ENCODE measurements at places on chromosomes 1 and 21.

- DNase-seq, result no peak
These were observed 44.5 kb upstream of the DISP3 start for GRCh38 chr1:11434501-11434900.

GRCh38 chr1:182570611-182570970, 18.5 kb downstream of the RNASEL start:
- DNase-seq, result no peak

- DNase-seq, result no peak
These were observed 15.5 kb downstream of the LRIF1 start for GRCh38 chr1:110948038-110948810.

DNA sequence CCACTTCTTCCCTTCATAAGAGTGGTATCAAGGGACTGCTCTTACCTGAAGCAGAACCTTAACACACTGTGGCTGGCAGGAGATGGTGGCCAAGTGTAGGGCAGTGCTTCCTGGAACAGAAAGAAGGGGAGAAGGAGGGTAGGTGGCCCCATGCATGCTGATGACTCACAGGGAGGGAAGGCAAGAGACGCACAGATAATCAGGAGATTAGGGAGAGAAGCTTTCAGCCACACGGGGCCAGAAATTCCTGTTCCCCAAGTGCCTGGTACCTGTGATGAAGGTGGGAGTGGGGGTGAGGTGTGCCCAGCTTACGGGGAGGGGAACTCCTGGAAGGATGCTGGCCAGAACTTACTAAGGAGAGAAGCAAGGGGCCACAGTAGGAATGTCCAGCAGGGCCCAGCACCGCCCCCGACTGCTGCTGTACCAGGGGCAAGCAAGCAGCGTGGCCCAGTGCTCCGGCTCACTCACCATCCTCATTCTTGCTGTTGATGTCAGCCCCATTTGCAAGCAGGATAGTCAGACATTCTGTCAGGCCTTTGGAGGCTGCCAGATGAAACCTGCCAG, 7.7 kb downstream of the ANKRD35 start:
- no peak for DNase-seq

DNA sequence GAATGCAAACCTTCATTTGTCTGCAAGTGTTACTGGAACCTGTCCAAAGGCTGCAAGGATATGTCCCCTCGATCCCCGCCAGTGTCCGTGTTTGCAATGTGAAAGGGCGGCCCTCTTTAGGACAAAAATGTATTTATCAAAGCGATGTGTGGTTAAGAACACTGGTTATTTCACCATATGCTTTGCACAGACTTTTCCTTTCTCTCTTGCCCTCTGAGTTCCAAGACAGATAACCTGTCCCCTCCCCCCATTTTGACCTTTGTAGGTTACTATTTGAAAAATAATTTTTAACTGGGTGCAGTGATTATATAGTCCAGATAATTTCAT, 1.8 kb downstream of the CHRM3 start:
- no peak for DNase-seq

- DNase-seq, result no peak
These were observed 164.5 kb upstream of the ETV3 start for GRCh38 chr1:157302724-157303123.

DNA sequence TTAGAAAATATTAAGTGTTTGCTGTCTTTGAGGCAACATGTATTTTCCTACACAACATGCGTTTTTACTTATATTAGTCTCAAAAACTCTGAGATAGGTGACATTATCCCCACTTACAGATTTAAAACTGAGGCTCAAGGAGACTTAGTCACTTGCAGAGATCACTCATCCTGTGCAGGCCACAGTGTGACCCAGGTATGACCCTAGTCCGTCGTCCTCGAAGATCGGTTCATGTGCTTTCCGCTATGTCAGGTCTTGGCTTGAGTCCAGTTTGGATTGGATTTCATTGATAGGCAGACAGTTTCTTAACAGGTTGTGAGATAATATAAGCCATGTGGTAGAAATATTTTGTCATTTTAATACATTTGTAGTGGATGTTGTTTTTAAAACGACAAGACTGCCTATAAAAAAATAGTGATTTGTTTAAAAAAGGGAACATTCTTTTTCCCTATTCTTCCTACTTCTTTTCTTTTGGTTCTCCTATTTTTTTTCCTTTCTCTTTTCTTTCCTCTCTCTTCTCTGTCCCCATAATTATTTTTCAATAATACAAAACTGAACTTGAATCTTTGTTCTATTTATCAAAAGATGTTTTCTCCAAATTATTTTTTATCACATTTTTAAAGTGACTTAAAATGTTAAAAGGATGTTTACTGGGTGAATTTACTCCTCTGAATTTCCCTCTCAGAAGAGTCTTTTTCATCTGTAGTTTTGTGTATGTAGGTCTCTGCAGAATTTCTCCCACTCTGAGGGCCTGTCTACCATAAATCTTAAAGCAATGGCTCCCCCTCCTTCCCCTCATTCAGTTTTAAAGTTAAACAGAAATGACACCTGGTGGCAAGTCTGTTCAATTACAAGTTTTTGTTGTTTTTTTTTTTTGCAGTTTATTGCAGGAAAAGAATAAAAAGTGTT, 81.8 kb downstream of the PHTF1 start:
- DNase-seq, result no peak

- no peak for DNase-seq
These were observed 1.3 kb downstream of the LRRC38 start for GRCh38 chr1:13512472-13512871.

DNA sequence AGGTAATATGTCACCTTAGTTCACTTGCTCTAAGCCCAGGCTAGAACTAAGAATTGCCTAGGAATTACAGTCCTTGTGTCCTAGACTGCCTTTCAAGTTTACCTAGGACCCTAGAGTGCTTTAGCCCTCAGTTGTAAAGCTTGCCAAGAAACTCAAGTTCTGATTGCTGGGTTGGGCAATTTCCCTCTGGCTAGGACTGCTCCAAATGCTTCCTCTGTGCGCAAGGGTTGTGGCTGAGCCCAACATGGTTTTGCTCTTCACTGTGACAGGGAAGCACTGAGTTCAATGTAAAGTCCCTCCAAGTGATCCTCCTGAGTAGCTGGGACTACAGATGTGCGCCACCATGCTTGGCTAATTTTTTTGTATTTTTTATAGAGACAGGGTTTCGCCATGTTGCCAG, 102.3 kb upstream of the NEK7 start:
- no peak for DNase-seq

DNA sequence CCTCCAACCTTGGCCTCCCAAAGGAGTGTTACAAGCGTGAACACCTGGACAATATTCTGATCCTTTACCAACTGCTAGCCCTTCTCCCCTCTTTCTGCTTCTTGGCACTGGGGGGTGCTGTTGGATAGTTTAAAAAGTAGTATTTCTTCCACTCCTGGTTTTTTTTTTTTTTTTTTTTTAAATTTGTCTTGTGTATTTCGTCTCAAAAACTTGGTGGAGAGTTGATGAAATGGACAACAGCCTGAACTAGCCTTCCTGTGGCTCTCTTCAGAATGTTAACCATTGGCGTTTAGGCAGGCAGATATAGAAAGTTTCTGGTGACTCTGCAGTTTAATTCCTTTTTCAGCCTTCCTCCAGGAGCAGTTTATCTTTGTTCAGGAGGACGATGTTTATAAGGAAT, 69.7 kb upstream of the USP24 start:
- DNase-seq, result no peak

DNA sequence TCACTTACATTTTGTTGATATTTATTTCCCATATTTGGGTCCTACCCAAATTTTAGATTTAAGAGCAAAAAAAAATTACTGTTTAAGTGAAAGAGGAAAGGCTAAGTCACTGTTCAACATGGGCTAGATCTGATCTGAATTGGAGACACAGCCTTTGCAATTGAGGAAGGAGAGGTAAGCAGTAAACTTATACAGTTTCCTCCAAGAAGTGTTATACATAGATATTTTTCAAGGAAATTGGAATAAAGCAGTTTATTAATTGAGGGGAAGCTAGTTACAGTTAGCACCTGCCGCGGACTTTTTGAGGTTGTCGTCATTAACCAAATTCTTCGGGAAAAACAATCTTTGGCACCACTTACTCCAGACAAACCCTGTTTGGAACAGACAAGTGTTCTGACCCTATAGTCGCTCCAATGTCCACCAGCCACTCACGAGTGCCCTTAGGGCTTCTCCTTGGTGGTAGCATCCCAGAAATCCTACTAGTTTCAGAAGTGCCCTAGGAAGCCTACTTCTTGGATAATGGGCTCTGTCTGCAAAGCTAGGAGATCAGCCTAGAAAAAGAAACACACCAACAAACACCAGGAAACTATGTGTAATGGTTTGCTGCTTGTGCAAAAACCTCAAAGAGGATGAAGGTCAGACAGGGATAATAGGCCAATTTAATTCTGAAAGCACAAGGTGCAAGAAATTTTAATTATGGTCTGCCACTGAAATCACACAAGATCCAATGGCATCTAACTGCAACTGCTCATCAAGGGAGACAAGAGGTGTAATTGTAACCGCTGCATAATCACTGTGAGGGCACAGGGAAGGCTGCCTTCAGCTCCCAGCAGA, 2.5 kb downstream of the WLS start:
- no peak for DNase-seq

- DNase-seq, result no peak
These were observed 84.1 kb upstream of the ZNF326 start for GRCh38 chr1:89910780-89911179.

DNA sequence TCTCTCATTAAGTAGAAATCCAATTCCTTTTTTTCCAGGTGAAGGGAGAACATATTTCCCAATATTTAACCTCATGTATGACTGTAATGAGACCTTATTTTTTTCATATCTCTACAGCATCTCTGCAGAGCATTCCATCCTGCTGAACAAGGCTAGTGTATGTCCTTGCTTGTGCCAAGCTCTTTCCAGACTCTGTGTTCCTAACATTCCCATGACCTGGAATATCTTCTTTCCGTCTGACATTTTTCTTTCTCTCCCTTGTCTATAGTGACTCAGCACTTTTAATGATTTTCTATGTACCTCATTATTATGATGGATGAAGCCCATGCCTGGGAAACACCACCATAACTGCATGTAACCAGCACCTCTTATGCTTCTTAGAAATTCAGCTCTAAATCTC, 278.3 kb upstream of the NRIP1 start:
- DNase-seq, result no peak

DNA sequence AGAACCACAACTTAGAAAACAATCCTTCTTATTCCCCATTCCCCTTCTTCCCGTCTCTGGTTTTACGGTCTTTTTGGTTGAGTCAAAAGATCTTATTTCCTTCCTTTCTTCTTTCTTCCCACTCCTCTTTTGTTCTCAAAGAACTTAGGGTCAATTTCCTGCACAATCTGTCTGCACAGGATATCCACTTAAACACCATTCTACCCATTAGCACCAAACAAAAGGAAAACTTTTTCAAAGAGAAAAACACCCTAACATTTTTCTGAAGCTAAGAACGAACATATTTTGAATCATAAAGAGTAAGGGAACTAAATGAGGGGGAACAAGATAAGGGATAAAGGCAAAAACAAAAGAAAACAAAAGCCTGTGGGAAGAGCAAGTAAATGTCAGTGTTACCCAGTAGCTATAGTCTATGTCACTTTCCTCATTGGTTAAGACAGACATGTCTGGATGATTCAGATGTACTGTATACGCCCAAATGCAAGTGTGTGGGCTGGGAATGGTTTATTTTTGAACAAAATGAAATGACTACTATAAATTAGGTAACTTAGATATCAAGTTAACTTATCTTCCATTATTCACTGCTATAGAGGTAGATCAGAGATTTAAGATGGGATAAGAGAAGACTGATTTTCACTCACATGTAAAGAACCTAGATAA, 59.9 kb downstream of the TOR3A start:
- no peak for DNase-seq

DNA sequence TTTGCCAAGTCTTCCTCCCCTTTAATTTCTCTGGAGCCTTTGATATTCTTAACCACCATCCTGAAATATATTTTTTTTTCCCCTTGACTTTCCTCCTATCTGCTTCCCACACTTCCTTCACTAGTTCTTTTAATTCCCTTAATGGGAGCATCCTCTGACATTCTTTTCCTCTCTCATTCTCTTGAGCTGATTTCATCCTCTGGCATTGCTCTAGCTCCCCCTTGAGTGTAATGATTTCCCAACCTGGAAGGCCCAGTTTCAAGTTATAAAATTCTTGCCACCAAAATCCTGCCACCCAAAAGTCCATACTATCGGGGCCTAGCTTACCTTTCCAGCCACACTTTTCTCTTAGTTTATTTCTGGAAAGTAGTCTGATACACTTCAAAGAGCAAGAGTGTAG, 39.5 kb upstream of the UBE2U start:
- no peak for DNase-seq

DNA sequence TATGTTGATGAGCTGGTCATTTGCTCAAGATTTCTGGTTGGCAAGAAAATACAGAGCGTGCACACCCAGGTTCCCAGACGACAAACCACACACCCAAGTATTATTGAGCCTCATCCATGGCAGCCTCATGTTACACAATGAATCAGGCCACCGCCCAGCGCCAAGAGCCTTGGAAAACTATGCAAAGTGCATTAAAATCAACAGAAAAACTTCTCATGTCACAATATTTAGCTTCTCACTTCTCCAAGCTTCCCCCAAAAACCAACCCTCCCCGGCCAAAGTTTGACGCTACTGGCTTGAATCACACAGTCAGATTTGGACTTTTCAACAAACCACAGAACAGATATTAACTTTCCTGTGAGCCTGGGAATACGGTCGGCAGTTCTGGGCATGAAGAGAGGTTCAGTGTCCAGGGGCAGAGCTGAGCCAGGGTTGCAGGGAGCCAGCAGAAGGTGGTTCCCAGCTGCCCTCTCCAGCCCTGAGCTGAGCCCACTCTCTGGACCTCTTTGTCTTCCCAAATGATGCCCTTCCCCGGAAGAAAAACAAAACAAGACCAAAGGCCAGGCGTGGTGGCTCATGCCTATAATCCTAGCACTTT, 71.1 kb downstream of the SETD4 start:
- DNase-seq, result no peak

DNA sequence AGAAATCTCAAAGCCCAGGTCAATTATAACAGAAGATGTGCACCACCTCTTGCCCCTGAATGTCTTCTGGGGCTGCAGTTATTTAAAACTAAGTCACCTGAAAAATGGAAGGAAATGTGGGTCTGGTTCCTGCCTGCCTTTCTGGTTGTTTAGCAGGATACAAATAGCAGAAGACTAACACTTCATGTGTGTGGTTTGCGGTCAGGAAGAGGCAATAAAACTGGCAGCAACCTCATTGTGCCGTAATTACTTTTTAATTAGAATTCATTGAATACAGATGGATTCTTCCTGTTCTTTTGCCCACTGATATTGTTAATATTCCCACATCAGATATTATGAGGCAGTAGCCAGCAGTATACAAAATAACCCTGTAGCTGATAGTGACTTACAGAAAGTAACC, 345.7 kb downstream of the ZNF326 start:
- DNase-seq, result no peak

GRCh38 chr1:215083383-215083961, 935 bp downstream of the KCNK2 start:
- no peak for DNase-seq

DNA sequence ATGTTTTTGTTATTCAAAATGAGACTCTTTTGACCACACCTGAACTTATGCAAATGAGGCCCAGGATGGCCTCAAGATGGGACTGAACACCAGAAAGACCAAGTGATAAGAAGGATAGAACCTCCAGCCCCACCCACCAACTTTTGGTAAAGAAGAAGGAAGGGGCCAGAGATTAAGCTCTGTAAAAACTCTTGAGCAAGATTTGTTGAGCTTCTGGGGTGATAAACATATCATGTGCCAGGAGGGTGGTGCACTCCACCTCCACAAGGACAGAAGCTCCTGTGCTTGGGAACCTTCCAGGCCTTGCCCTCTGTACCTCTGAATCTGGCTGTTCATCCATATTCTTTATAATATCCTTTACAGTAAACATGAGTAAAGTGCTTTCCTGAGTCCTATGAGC, 5.3 kb downstream of the RSPH1 start:
- DNase-seq, result no peak
